ENCODE measurements at places on chromosomes 13 and 19. TPM values are rescaled to one million over a fixed set of nuclear protein-coding genes. Genes with fewer than 3 reads are reported as not detected.
A peak's percentile ranks its signal among the peaks of the same experiment; 100 is the strongest.

DNA sequence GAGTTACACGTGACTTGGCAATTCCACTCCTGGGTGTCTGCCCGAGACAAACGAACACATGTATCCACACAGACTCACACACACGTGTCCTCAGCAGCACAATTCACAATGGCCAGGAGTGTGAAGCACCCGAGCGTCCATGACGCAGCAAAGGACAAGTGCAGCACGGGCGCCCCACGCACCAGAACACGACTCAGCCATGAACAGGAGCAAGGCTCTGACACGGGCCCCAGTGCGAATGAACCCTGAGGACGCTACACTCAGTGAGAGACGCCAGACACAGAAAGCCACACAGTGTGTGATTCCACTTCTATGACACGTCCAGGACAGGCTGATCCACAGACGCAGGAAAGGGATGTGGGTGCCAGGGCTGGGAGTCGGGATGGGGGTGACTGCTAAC, 36.4 kb downstream of the PIP5K1C start:
- no peak for DNase-seq

GRCh38 chr19:52651956-52652355, 13.8 kb upstream of the ZNF83 start:
- no peak for DNase-seq

Gene PSPN
- total RNA-seq, result 3.3 TPM

- DNase-seq, result no peak
Measured at GRCh38 chr13:40315416-40316064, 350.9 kb downstream of the FOXO1 start.

- no peak for DNase-seq
Measured at GRCh38 chr19:48997972-48998371, 4.3 kb downstream of the RUVBL2 start.

GRCh38 chr19:8335343-8336071, 7.6 kb downstream of the KANK3 start:
- DNase-seq, result no peak

Gene RETN
- 1.8 TPM for total RNA-seq

Gene PPM1N
- not detected for total RNA-seq

DNA sequence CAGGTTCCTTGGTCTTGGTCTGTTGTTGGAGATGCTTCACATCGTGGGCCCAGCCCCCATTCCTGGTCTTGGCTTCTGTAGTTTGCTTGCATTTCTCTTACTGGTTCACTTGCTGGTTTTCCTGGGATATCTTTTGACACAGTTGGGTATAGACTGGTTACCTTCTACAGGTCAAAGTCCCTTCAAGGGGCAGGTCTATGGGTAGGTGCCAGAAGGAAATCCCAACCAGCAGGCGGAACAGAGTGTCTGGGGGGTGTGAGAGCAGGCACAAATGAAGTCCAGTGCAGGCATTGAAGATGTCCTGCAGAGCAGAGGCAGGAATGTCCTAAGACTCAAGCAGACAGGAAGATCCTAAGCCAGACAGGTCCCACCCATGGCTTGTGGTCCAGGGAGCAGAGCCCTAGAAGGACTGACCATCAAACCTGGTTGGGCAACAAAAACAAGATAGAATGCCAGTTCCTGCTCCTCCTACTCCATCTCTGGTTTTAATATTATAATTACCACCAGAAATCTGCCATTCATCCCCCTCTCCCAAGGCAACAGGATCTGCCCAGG, 17.7 kb upstream of the WASF3 start:
- no peak for DNase-seq

- DNase-seq, result no peak
Measured at GRCh38 chr13:110306960-110307766, at the start of the genes COL4A1 and COL4A2. Gene COL4A1, minus strand, starts transcription at chr13:110307157. Its CDS starts 130 bp downstream, at chr13:110307027. Gene COL4A2, plus strand, starts transcription at chr13:110307284. Its CDS starts 620 bp downstream, at chr13:110307904.

Gene TYROBP
- 3.1 TPM for total RNA-seq

DNA sequence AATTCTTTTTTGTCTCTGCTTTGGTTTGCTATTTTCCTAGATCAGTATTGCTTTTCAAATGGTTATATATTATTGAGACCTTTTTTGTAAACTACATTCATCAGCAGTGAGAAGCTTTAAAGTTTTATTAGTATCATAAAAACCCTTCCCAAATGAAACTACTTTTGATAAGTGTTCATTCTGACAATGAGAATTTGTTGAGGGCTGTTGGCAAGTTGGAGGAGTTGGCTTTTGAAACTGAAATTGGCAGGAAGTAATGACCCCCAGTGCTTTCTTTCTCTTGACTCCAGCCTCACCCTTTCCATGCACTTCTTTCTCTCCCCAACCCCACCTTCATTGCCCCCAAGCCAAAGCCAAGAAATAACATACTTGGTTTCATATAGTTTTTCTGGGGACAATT, 113.8 kb downstream of the ZIC5 start:
- no peak for DNase-seq

Gene TRPM4
- total RNA-seq, result 5.7 TPM

Gene DENND1C
- 0.18 TPM for total RNA-seq

DNA sequence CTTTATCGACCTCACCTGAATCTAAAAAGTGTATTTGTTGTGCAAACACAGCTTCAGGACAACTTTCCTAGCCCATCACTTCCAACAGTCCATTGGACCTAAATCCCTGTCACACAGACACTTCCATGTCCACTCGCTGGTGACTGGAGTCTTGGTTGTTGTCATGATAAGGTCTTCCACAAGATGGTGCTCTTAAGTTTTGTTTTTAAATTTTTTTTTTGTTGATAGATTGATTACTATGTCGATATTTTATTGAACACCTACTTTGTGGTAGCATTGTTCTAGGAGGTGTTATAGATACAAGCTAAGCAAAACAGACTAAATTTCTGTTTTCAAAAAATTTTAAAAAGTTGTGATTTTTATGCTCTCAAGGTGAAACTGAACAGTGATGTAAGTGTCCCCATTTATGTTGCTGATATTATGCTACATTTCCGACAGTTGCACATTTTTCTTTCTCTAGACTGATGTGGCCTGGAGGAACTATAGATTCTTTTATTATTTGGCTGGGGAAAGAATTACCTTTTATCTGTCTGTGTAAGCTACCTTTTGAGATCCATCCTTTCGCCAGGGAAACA, 8.1 kb upstream of the ERICH6B start:
- DNase-seq, result no peak

DNA sequence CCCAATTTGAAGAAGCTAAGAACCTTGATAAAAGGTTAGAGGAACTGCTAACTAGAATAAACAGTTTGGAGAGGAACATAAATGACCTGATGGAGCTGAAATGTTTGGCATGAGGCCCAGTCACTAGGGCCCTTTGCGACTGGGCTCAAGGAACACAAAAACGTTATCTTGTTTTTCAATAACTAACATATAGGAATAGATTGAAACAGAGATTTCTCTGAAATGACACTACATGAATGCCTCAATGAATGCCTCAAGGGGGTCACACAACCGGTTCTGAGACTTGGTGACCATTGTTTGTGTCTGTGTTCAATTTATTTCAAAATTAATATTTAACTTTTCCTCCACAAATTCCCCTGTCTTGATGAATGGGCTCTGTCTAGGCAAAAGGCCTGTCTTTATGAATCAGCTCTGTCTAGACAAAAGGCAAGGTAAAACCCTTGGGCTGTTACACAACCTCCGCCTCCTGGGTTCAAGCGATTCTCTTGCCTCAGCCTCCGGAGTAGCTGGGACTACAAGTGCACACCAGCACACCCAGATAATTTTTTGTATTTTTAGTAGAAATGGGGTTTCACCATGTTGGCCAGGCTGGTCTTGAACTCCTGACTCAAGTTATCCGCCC, 932 bp upstream of the ZNF486 start:
- no peak for DNase-seq

DNA sequence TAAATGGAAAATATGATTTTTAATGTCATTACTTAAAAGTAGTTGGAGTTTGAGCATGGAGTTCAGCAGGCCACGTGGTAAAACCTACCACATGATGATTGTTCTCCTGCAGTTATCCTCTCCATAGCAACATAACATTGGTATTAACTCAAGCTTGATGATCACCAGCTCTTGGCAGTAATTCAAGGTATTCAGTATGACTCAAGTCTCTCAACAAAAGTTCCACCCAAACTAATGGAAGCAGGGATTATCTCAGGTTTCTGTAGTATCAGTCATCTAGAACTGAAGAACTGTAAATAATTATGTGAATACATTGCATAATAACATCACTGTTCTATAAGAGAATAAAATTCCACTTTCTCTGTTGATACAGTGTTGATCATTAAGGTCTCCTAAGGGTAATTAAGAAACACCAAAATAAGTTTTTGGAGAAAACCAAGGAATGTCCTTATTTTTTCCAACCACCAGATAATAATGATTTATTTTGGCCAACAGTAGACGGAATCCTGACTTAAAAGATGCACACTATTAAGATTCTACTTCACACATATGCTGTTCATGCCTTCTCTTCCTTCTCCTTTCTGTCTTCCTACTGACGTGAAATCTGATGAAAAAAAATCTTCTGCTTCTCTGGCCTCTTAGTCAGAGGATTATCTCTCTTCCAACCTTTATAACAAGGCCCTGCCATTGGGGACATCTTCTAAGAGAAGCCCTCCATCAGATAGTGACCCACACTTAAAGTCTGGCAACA, 1092.3 kb downstream of the EFNB2 start:
- DNase-seq, result no peak

DNA sequence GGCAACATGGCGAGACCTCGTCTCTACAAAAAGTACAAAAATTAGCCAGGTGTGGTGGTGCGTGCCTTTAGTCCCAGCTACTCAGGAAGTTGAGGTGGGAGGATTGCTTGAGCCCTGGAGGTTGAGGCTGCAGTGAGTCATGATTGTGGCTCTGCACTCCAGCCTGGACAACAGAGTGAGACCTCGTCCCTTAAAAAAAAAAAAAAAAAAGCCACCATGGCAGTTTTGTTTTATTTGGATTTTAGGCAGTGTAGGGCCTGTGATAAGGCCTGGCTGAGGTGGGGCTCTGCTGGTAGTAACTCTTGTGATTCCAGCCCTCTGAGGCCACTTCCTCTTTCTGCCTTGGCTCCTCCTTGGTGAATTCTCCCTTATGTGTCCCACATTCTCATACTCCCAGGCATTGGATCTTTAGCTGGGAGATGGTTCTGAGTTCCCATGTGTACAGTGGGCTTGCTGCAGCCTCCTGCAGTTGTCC, 39.2 kb downstream of the GATAD2A start:
- DNase-seq, result no peak

DNA sequence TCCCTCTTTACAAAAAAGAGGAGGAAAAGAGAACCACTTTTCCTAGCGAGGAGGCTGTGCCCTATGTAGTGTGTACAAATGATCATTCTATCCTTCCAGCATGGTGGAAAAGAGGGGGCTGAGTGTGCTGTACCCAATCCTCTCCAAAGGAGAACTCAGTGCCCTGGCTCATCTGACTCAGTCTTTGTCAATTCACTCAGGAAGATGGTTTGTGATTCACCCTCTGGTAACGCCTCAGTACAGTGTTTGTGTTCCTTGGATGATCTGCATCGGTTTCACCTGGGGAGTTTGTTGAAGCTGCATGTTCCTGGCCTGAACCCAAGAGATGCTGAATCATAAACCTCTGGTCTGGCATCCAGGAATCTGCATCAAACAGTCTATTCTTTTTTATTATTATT, 18.3 kb upstream of the ENOX1 start:
- no peak for DNase-seq

- no peak for DNase-seq
Measured at GRCh38 chr19:11142528-11143171, 12.9 kb downstream of the SPC24 start.

DNA sequence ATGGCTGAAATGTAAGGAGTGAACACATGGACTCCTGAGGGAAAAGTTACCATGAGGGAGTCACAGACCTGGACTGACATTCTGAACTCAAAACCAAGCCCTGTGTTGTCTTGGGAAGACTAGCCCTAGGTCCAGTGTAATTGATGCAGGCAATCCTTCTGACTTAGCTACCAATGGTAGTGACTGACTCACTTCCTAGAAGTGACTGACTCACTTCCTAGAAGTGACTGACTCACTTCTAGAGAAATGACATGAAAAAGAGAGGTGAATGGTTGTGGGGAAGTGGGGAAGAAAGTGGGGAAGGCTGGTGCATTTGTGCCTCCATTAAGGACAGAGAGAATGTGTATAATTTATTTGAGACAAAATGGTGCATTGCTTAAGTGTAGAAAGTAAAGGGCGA, 49.9 kb downstream of the EDNRB start:
- no peak for DNase-seq

Gene PLK5
- 0.36 TPM for total RNA-seq

DNA sequence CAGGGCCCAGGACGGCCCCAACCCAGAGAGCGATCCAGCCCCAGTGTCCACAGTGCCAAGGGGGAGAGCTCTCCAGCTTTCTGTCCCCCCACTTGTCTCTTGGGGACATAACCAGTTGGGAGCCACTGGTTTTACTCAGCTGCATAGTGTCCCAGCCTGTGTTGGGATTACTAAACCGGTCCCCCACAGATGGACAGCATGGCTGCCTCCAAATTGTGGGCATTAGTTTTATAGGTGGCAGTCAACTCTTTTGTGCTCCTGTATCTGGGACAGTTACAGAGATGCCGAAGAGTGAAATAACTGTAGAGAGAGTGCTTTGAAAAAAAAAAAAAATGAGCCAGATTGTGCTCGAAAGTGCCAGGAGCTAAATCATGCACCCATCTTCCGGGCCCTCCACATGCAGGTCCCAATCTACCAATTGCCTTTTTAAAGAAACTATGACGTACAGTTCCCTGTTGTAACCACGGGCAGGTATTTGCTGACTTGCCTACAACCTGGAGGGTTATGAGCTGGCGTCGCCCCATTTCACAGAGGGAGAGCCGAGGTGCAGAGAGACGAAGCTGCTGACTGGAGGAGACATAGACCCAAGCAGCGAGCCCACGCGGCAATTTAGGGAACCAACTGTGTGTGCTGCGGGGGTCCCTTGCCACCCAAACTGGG, 2.4 kb upstream of the NFIC start:
- DNase-seq, result no peak

DNA sequence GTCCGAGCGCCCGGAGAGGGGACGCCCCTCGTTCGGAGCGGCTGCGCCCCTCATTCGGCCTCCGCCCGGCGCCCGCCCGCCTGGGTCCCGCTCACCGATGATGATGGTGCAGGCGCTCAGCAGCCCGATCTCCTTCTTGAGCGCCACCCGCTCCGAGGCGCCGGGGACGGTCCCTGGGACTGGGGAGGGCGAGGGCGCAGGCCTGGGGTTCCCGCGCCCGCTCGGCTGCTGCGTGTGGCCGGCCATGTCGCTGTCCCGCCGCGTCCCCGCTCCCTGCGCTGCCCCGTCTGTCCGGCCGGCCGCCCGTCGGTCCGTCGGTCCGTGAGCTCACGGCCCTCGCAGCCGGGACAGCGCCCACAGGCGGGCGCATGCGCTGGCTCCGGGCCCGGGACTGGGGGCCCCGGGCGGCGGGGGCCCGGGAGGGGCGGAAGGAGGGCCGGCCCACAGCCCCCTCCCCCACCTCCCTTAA, at the start of gene SLC7A10:
Gene SLC7A10 (minus strand): TSS at position 393 of the 469 bp plus-strand sequence. CDS start 147 bp downstream, at position 246.
- no peak for DNase-seq

GRCh38 chr19:485077-485476, 11.2 kb upstream of the MADCAM1 start:
- DNase-seq, result no peak

Gene ZSCAN5B
- total RNA-seq, result not detected

- DNase-seq, result no peak
Measured at GRCh38 chr19:8835446-8835845, 3.3 kb downstream of the MBD3L1 start.

GRCh38 chr19:55486043-55486970, 1.3 kb downstream of the NAT14 start:
- DNase-seq, result peak; percentile 57

- DNase-seq, result no peak
Measured at GRCh38 chr13:40379794-40380578, 286.5 kb downstream of the FOXO1 start.

GRCh38 chr19:35130761-35131720, 3.8 kb downstream of the LGI4 start:
- DNase-seq, result no peak

GRCh38 chr19:38298821-38299680, 5.0 kb upstream of the C19orf33 start:
- DNase-seq, result no peak

Gene CEACAM4
- not detected for total RNA-seq

Measured in cerebellum (tissue), 4 donors.